NAMALWA (cell line): ENCODE measurements at places on chromosomes 4 and X.

DNA sequence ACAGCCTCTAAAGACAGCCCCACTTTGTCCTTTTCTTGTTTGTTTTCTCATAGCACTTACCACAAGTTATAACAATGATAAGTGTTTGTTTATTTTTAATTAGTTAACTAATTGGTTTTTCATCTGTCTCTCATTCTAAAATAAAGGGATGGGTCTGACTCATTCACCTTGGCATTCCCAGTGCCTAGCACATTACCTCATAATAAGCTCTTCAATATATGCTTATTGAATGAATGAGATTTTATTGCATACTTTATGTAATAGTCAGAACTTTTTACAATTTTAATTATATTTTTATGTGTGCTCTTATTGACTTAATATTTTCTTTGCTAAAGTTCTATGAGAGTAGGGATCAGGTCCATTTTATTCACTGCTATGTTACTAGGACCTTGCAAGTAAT, 22.8 kb upstream of the PRKG2 start:
- no peak for DNase-seq

GRCh38 chr4:175282407-175282806, 364.2 kb downstream of the ADAM29 start:
- DNase-seq, result no peak

DNA sequence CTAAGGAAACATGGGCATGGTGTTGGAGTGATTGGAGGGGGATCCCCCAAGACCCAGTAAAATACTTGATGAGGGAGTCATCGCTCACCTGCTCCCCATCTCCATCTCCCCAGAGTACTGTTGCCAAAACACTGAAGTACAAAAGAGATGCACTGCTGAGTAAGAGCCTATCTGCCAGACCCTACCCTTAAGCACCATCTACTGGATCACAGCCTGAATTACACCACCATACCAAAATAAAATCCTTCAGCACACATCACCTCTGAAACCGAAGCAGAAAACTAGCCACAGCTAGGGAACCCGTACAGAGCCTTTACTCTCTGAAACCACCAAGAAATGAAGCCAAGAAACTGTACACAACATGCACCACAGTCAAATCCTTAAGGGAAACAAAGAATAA, 466.3 kb upstream of the ACTRT1 start:
- DNase-seq, result peak; percentile 11

- no peak for DNase-seq
Measured at GRCh38 chrX:105114554-105115130, 105.9 kb downstream of the TEX13A start.

GRCh38 chrX:20237864-20238263, 28.8 kb downstream of the RPS6KA3 start:
- DNase-seq, result no peak

DNA sequence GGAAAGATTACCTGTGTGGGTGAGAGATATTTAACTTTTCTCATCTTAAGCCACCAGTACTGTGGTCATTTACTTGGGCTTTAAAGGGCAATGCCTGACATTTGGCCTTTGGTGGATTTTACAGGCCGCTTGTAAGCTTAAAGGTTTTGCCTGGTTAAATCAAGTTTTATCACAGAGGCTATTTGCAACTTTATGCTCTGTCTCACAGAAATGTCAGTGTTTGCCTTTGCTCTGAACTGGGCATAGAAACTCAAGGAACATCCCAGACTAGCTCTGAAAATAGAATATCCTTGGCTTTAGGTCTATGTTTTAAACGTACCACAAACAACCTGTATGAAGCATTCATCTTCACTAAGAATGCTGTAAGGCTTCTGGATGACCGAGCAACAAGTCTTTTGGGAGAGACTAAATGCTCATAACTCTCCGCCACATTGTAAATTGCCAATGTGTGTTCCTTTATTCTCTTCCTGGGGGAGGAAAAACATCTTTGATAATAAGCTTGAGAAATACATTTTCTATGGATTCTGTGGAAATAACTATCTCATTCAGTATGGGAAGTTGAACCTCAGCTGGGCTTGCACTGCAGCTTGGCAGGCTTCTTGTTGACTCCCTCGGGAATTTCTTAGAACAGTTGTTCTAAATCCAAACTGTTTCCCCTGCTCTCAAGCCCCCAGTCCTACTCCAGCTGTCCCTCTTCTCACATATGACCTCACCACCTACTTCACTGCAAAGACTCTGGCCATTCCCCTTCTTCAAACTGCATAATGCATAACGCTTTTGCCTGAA, 105.8 kb upstream of the WDR44 start:
- no peak for DNase-seq

DNA sequence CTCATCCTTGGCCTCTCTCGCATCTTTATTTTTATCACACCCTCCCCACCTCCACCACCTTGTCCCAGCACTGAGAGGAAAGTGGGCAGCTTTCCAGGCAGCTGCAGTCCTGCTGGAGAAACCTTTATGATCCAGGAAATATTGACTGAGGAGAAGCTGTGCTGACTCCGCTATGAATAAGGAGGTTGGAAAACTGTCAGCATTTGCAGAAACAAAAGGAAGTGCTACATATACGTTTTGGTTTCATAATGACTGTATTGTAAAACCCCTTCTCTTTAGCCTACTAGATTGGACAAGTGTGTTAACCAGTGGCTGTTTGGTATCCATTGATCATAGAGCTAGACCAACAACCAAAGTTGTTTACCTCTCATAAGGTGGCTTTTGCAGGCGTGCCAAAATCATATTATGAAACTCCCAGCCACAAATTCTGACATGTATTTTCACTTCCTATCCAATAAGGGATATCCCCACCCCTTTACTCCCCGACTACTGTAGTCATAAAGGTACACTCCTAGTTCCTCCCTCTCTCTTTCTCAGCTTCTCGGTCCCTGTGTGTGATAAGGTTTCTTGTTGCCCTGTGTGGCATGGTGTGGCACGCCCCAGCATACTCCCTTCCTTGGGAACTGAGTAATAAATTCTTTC, 88.4 kb downstream of the GPR143 start:
- peak; percentile 18 for DNase-seq

- no peak for DNase-seq
Measured at GRCh38 chr4:89704651-89705395, 132.1 kb downstream of the SNCA start.

GRCh38 chrX:143336261-143336660, 181.0 kb downstream of the SPANXN3 start:
- DNase-seq, result no peak

- DNase-seq, result no peak
Measured at GRCh38 chr4:153113061-153113837, 91.0 kb upstream of the TRIM2 start.
